ENCODE measurements at places on chromosomes 11 and 22.

GRCh38 chr11:98736833-98737232 lies 283.9 kb upstream of the CNTN5 start:
- no peak for DNase-seq

- DNase-seq = no peak
These were observed 233.5 kb upstream of the E2F8 start for GRCh38 chr11:19474211-19474610.

DNA sequence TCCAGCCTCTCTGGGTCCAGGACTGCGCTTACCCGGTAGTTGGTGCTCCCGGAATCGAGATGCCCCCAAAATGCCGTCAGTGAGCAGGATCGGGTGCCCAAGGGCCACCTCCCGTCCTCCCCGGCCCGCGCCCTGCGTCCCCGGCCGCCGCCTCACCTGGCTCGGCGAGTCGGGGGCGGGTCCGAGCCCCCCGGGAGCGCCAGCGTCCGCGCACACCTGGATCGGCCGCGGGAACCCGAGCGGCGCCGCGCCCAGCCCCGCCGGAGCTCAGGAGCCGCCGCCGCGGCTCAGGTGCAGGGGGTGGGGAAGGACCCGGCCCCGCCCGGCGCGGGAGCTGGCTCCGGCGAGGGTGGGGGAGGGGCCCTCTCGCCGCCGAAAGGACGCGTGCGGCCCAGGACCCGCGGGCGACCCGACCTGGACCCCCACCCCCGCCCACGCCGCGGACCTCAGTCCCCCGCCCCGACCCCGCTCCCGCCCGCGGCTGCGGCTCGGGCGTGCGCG lies at the start of gene SHANK2:
Gene SHANK2, minus strand, starts transcription at position 309 of the 501 bp plus-strand sequence. CDS start 105,251 bp downstream, outside the sequence.
- no peak for DNase-seq

DNA sequence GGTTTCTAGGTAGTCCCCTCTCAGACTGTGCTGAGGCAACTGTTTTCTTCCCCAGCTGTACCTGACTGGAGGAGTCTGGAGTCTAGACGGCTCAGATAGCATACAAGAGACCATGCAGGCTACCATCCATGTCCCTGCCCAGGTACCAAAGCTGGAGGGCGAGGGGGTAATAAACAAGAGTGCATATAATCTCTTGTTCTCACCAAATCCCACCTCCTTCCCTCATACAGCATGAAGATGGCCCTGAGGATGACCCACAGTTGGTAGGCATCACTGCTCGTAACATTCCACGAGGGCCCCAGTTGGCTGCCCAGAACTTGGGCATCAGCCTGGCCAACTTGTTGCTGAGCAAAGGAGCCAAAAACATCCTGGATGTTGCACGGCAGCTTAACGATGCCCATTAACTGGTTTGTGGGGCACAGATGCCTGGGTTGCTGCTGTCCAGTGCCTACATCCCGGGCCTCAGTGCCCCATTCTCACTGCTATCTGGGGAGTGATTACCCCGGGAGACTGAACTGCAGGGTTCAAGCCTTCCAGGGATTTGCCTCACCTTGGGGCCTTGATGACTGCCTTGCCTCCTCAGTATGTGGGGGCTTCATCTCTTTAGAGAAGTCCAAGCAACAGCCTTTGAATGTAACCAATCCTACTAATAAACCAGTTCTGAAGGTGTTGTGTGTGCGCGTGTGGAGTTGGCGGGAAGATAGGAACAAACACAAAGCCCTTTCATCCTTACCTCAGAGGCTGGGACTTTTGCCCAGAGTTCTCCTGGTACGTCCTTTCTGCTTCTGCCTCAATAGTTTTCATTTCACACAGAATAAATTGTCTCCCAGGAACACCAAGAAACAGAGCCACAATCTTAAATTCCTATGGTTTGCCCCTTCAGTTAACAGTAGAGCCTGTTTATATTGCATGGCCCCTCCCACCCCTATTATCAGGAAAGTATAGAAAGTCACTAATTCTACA lies 8.5 kb downstream of the HMBS start:
- peak; percentile 7 for DNase-seq

- DNase-seq = peak; percentile 74
These were observed 9.3 kb downstream of the ARHGEF17 start for GRCh38 chr11:73317373-73317772.

DNA sequence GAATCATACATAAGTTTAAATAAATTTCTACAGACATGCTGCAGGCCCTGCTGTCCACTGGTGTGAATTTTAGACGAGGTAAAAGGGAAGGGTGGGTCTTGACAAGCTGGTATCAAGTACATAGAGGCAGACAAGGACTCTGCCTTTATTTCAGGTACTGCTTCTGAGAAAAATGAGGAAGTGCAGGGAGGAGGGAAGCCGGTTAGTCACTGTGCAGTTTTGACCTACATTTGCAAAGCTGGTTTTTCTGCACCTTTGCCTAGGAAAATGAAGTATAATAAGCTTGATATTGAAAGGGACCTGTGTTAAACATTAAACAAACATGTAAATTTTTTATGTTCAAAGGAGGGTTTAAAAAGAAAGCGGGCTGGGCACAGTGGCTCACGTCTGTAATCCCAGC lies 24.6 kb downstream of the TMEM45B start:
- no peak for DNase-seq

DNA sequence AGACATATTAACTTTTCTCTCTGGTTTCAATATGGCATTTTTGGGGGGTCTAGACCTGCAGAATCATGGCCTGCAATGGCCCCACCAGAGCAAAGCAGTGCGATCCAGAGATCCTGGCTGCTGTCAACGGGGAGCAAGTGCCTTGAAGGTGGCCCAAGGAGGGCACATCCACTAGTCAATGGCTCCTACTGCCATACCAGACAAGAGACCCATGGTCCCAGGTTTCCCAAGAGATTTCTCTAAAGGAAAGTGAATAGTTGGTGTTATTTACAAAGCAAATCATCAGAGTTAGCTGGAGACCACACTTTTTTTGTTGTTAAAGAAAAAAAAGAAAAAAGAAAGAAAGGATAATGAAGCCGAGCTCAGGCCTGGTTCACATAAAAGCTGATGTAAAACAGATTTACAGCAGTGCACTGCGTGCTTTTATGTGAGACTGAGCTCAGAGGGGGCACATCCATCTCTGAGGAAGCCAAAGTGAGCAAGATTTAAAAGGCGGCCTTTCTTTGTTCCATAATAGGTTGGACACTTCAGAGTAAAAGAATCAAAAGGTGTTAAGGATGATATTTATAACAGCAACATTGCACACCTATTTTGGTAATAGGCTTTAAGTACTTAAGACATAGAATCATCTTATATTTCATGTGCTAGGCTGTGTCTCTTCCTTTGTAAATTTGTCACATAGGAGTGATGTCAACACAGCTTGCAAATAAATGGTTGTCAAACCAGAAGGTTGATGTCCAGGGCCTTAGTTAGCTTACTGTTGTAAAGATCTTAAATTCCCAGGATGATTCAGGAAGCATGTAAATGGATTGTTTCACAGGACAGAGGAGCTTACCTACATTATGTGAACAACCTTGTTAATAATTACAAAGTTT lies 201.3 kb upstream of the NTM start:
- no peak for DNase-seq

- no peak for DNase-seq
These were observed 555.3 kb downstream of the MIAT start for GRCh38 chr22:27212617-27213177.

GRCh38 chr11:126063507-126063852 lies 814 bp upstream of the CDON start:
- no peak for DNase-seq

DNA sequence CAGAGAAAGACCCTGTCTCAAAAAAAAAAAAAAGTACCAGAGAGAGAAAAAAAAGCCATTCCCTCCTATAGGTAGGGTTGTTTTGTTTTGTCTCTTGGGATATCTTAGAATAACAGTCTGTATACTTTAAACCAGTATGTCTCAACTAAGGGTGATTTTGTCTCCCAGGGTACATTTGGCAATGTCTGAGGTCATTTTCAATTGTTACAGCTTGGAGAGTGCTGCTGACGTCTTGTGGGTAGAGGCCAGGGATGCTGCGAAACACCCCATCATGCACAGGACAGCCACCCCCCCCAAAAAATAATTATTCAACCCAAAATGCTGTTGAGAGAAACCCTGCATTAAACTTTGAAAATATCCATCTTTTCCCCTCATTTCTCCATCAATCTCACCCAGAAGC lies 56.1 kb upstream of the CRTAM start:
- DNase-seq = no peak

GRCh38 chr22:22879675-22880155 lies 7.9 kb upstream of the IGLL5 start:
- no peak for DNase-seq

GRCh38 chr11:134556186-134556585 lies 144.1 kb upstream of the B3GAT1 start:
- DNase-seq = no peak

GRCh38 chr11:115408036-115408921 lies 95.9 kb downstream of the CADM1 start:
- DNase-seq = peak; percentile 8
